NB4 (cell line): ENCODE measurements at places on chromosomes 11 and 22.
A peak's percentile ranks its signal among the peaks of the same experiment; 100 is the strongest.

DNA sequence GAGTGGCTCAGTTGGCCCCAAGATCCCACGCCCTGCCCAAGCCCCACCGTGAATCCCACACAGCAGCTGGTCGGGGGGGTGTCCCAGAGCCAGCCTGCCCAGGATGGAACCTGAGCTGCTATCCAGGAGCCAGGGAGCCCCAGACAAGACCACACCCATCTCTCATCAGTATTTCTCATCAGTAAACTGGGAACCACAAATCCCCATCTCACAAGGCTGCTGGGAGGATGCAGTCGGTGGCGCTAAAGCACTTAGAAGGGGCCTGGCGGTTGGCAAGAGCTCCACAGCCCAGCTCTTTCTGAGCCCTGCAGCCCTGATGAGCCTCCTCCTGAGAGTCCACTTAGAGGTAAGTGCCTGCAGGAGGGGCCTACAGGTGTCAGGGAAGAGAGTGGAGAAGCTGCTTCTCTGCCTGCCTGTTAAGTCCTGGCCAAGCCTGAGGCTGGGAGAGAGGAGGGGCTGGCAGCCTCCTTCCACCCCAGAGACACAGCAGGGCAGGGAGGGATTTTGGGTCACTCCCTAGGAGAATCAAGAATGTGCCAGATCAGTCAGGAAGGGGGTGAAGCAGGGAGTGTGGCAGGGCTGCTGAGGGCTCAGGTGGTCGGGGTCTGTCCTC lies 6.1 kb downstream of the FADS3 start:
- no peak for DNase-seq

- no peak for DNase-seq
These were observed 314.1 kb downstream of the CTTN start for GRCh38 chr11:70712471-70712870.

DNA sequence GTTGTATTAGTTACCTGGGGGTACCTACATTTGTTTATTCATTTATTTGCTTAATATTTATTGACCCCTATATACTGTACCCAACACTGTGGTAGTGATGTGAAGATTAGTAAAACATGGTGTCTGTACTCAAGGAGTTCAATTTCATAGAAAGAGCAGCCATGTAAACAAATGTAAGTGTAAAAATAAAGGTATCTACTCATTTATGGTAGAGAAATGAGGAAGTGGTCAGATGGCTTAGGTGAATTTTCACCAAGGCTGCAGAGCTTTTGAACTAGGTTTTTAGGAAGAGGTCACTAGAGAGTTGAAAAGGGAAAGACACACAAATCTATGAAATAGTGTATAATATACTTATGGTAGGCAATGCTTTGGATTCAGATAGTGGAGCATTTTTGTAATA lies 11.1 kb downstream of the CTR9 start:
- peak; percentile 58 for DNase-seq

DNA sequence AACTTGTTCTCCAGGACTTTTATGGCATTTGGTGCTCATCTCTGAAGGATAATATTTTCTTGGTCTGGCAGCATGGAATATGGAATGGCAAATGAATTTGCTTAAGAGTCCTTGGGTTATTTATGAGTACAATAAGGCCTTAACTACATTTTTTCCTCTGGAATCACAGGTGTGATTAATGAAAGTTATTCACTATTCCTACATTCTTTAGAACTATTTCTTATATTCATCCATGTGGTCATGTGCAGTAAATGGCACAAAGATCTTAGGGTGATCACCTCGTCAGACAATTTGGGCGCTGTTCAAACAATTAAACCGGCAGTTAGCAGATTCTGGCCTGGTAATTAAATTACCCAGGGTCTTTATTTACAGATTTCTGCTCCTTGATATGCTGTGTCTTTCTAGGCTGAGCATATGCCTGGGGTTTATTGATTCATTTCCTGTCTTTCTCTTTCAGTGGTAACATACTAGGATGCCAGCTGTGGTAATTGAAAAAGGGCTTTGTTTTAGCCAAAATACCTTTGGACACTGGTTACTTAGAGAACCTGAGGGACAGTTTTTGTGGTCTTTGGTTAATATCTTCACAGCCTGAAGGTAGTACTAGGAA lies 31.6 kb downstream of the SIK2 start:
- peak; percentile 21 for DNase-seq

GRCh38 chr11:64898541-64898940 lies 18.5 kb downstream of the ATG2A start:
- DNase-seq = no peak

DNA sequence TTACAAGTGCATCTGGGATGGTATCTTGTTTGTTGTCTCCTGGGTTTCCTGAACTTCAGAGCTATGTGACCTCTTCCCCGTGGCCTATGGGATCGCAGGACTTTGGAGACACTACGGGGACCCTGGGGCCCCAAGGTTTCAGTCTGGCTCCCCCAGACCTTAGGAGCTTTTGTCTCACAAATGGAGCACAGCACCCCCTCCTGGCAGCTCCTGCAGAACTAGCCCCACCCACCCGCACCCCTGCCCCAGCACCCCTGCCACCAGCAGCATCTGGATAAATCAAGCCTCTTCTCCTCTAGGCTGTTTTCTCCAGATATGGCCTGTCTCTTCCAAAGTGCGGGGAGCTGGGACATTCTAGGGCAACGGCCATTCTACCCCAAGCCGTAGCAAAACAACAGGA lies 10.4 kb downstream of the RCOR2 start:
- DNase-seq = peak; percentile 59

DNA sequence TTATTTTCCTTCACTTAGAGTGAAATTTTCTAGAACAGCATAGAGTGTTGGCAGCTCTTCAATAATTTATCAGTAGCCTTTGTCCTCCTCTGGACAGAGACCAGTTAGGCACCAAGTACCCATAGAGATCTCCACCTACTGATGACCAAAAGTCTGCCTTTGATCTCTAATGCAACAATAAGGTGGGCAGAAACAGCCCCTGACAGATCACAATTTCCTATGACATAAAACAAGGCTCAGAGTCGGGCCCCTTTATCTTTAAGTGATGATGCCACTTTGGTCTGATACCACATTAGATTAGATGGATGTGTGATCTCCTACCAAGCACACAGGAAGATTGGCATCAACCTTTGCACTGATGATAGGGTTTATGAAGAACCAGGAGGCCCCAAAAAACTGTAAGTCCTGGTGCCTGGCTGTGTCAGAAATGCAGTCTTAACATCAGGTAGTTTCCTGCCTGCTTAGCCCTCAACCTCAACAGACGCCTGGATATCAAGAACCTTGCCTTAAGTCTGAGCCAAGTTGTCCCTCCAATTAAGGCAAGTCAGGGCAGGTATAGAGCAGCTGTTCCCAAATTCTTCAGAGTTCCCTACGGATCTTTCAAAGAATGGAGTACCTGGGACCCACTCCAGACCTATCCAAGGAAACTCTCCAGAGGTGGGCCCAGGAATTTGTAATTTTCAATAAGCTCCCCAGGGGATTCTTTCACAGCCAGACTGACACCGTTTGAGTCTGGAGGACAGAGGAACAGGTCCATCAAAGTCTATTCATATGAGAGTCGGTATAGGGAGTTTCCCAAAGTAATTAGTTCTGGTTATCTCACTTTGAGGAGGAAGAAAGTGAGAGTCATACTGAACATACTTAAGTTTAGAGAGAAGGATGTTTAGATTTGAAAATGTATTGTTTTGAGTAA lies 30.6 kb upstream of the TMPRSS4 start:
- DNase-seq = no peak

DNA sequence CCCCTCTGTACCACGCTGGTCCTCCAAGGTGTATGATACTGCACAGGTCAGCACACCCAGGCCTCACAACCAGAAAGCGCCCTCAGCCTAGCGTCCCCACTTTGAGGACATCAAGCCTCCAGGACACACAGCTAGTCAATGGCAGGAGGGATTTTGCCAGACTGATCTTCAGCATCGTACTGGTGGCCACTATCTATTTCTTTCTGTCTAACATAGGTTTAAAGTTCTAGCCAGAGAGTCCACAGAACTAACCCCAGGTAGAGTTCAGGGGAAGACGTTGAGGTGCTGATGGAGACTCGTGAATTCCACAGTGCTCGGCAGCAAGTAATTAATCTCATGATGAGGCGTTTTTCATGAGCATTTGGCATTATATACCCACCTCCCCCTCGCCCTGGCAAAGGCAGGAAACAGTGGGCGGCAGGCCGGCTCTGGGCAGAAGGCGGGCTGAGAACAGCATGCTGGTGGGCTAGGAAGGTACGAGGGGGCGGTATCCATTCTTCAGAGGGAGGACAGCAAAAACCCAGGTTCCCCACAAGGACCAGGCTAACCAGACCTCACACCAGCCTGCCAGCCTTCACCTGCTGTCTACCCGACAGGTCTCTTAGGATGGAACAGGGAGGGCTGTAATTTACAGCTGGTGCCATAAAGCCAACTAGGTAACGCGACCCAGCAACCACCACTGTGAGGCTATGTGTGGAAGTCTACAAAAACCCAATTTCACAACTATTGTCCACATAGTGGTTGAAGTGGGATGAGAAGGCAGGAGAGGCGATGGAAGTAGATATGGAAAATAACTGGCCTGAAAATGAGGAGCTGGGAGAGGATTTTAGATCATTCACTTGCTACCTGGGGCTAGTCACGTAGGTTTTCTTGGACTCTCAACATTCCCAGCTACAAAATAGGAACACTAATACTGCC lies 18.5 kb downstream of the MYH9 start:
- DNase-seq = no peak

DNA sequence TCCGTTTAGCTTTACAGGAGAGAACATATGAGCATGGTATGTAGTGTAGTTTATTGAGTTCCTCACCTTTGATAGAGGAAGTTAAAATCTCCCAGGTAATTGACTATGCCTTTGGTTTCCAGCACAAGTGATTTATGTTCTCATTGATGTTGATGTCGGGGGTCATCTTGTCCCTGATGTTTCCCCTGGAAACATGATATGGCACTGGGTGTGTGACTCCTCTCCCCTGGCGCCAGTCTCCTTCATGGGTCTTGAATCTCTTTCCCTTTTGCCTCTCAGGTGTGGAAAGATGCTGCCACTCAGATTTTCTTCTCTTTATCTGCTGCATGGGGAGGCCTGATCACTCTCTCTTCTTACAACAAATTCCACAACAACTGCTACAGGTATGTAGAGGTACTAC lies 28.3 kb downstream of the SLC6A5 start:
- no peak for DNase-seq

- DNase-seq = no peak
These were observed 42.1 kb upstream of the APLNR start for GRCh38 chr11:57279116-57279515.

- DNase-seq = peak; percentile 39
These were observed 17.5 kb upstream of the SHISAL1 start for GRCh38 chr22:44330188-44330743.
